ENCODE measurements at places on chromosomes 3 and 15.

DNA sequence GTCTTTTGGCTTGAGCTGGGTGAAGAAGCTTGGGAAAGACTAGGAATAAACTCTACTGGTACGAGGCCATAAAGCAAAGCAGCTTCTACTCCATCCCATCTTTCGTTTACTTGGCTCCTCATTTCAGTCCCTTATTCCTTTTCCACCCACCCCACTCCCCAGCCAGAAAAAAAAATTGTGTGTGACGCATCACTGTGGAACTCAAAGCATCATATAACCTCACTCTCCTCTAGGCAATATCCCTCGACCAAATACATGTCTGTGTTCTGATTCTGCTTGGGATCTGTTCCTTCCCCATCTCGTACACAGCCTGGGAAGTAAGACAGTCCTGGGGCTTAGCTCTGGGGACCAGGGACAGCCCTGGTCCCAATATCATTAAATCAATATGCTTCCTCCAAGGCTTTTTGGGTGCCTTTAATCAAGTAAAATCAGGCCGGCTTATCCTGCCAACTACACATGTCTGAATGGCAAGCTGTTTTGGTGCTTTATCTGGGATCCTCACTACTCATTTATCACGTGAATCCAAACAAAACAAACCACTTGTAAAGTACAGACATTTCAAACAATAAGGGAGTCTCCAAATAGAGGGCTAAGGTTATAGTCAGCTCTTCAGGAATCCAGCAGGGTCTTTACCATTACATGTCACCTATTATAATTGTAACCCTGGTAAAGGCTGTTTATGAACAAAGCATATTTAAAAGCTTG, 74.9 kb upstream of the ZBED2 start:
- DNase-seq = peak; percentile 76

DNA sequence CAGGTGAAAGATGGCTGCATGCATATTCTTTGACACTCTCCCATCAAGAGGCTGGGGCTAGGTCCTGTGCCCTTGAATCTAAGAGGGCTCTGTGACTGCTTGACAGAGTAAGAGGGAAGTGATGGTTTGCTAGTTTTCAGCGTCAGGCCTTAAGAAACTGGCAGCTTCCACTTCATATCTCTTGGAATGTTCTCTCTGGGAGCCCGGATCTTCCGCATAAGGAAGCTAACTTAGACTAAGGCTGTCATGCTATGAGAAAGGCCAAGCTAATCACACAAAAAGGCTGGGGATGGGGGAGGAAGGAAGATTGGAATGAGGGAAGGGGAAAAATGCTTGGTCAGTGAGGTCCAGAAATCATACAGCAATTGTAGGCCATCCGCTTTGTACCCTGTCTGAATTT, 50.0 kb downstream of the MB21D2 start:
- peak; percentile 48 for DNase-seq

DNA sequence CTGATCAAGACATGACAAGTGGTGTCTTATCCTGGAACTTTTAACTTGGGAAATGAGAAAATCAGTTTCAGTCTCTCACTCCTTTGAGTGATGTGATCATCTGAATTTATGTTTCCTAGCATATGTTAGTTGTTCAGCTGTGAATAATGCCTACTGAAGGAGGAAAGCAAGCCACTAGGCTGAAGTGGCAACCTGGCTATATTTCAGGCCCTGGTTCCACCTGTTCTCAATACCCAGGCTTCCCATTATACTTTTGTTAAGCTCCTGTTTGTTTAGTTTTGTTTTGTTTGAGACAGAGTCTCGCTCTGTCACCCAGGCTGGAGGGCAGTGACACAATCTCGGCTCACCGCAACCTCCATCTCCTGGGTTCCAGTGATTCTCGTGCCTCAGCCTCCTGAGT, 243.8 kb downstream of the ALCAM start:
- no peak for DNase-seq

DNA sequence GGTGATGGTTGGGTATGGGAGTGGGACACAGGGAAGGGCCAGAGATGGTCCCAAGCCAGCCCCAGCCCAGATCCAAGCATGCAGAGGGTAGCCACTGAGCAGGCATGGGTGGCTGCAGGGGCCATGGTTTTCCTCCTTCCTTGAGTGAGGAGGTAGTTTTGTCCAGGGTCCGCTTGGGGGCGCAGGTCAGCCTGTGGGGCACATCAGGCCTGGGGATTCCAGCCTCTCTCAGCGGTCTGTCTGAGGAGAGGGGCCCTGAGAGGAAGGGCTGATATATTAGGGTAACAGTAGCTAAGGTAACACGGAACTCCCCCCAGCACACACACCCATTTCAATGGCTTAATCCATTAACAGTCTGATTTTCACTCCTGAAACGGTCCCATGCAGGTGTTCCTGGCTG, 22.7 kb upstream of the LCTL start:
- DNase-seq = no peak

DNA sequence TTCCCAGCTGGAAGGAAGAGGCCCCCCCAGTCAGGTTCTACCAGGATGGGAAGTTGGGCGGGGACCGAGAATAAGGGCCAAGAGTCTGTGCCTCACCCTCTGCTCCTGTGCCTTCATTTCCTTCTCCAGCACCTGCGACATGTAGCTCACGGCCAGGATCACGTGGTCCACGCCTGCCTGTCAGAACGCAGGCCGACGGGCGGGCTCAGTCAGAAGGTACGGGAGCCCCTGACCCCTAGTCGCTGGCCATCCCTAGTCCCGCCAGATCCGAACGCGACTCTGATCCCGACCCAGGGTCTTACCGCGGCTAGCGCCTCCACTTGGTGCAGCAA, 489 bp downstream of the GMPPB start:
- peak; percentile 31 for DNase-seq

DNA sequence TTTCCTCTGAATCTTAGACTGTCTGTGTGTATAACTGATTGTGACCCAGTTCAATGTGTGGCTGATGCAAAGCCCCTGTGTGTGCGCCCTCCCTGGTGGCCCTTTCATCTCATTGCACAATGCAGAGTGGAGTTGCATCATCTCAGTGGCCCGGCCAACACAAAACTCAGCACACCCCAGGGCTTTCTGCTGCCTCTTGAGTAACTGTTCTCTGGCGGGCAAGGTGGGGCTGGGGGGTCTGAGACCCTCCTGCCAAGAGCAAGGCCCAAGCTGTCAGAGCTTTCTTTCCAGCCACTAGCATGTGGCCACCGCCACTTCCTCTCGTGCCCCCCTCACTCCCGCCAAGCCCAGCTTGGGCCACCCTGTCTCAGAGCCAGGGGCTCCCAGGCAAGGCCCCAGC, 80.7 kb upstream of the ALDH1L1 start:
- peak; percentile 80 for DNase-seq

DNA sequence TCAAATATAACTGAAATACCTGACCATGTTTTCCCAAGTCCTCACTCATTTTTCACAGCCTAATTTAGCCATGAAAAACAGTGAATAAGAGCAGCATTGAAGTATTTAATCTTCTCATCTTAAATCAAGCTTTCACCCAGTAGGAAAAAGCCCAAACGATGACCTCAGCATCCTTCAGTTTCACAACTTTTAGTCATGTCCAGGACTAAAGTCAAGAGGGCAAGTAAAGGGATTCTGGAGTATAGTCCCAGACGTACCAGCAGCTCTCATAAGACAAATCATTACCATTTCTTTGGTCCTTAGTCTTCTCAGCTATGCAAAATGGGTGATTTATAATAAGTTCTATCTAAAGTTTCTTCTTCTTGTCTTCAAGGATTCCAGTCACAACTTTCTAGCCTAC, 237.3 kb downstream of the IL5RA start:
- no peak for DNase-seq

GRCh38 chr15:80578206-80578595, 116.9 kb upstream of the ABHD17C start:
- DNase-seq = no peak

- DNase-seq = no peak
These were observed 150.3 kb downstream of the SLC9A9 start for GRCh38 chr3:143697975-143698374.

- DNase-seq = no peak
These were observed 49.2 kb upstream of the CCDC54 start for GRCh38 chr3:107328069-107328468.

GRCh38 chr15:86915811-86916331, 836.2 kb downstream of the AGBL1 start:
- peak; percentile 66 for DNase-seq

GRCh38 chr3:64983583-64984359, 296.0 kb upstream of the ADAMTS9 start:
- no peak for DNase-seq

DNA sequence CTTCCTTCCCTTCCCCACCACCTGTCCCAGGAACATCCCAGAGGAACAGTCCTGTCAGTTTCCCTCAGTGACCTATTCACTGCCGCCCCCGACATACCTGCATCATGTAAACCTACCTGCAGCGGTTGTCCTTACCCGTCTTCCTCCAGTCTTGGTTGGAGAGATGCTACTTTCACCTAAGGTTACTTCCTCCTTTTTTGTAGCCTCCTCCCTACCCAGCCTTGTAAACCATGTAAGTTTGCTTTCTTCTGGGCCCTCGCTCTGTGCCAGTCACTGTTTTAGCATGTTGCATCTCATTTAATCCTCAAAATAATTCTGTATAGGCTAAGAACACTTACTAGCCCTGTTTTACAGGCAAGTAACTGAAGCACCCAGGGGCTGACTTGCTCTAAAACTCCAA, 58.3 kb downstream of the GPR171 start:
- no peak for DNase-seq

GRCh38 chr3:71702131-71703024, 22.8 kb downstream of the EIF4E3 start:
- no peak for DNase-seq

- DNase-seq = no peak
These were observed 321.8 kb downstream of the TBC1D5 start for GRCh38 chr3:17420668-17421067.

DNA sequence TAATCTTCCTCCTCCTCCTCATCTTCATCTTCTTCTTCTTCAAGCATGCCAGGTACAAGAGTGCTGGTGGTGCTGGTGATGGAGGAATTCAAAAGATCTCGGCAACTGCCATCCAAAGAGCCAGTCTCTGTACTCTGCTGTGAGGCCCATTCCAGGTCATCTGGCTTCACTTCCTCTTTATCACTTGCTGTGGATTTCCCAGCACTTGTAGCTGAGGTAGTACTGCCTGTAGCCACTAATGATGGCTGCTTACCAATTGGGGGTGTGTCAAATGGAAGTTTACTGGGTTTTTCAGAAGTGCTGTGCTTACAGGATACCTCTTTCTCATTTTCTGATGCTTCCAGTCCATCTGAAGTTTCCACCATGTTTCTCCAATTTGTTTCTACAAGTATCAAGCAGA, 28.8 kb upstream of the SHC4 start:
- DNase-seq = no peak

DNA sequence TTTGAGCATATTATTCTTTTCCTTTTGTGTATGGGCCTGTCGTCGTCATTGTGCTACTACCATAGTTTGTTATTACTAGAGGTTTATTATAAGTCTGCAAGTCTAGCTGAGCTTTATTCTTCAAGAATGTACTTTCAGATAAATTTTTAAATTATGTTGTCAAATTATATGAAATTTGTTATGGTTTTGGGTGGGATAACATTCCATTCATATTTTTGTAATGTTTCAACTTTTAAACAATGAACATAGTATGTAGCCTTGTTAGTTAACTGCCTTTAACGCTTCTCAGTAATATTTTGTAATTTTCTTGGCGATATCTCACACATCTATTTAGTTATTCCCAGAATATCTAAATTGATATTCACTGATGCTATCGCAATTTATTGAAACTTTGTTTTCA, 41.6 kb upstream of the GOLGA8B start:
- DNase-seq = no peak

- DNase-seq = no peak
These were observed 525.5 kb upstream of the MCTP2 start for GRCh38 chr15:93705753-93706455.

DNA sequence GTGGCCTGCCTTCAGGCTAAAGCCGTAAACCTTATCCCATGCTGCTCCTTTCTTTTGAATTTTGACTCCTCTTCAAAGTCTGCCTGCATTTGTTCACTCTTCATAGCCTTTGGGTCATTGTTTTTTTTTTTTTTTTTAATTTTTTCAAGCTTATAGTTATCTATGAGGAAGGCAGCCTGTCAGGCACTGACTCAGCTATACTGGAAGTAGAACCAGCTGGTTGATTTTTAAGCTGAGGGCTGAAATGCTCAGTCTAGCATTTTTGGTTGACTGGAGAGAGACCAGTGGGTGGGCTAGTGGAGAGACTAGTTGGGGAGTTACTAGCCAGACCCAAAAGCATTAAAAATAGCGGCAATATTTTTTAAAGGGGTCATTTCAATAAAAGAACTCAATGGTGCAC, 44.1 kb downstream of the C3orf20 start:
- no peak for DNase-seq

DNA sequence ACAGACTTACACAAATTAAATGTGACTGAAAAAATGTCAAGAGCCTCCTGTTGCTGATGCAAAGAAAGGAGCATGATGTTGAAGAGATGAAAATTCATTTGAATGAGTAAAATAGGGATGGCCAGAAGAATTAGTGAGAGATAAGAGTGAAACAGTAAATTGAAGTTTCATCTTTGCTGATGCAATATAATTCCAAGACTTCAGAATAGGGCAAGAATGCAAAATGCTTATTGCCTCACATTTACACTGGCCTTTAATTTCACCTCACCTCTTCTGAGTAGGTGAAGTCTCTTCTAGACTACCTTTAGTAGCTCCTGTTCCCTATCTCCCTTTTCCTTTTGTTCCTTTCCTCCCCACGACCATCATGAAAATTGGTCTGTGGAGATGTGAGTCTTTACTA, 15.3 kb upstream of the MAPK6 start:
- no peak for DNase-seq

GRCh38 chr3:154660811-154661210, 230.8 kb upstream of the GPR149 start:
- DNase-seq = no peak

GRCh38 chr3:13427662-13428603, 7.8 kb upstream of the NUP210 start:
- DNase-seq = no peak

DNA sequence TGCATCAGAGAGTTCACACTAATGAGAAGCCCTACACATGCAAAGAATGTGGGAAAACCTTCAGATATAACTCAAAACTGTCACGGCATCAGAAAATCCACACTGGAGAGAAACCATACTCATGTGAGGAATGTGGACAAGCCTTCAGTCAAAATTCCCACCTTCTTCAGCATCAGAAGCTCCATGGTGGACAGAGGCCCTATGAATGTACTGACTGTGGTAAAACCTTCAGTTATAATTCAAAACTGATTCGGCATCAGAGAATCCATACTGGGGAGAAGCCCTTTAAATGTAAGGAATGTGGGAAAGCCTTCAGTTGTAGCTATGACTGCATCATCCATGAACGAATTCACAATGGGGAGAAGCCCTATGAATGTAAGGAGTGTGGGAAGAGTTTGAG, 10.2 kb downstream of the ZNF619 start:
- no peak for DNase-seq

DNA sequence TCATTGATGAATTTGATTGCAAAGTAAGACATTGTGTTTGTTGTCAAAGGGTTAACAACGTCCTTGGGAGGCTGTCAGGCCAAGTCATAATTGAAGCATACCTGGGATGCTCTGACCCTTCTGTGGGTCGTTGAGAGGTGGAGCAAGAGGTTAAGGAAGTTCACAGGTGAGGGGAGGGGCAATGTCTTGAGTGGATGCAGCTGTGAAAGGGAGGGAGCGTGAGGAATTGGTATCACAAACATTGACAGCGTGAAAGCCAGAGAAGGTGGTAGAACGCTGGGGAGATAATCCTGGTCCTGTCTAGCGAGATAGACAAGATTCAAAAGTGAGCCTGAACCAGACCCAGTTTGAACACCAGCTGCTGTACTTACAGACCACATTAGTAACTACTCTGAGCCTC, 79.4 kb downstream of the HES1 start:
- no peak for DNase-seq

GRCh38 chr15:39685999-39686613, 96.5 kb downstream of the FSIP1 start:
- peak; percentile 61 for DNase-seq
